Jurkat, Clone E6-1 (cell line): ENCODE measurements at places on chromosomes 5 and 9.

DNA sequence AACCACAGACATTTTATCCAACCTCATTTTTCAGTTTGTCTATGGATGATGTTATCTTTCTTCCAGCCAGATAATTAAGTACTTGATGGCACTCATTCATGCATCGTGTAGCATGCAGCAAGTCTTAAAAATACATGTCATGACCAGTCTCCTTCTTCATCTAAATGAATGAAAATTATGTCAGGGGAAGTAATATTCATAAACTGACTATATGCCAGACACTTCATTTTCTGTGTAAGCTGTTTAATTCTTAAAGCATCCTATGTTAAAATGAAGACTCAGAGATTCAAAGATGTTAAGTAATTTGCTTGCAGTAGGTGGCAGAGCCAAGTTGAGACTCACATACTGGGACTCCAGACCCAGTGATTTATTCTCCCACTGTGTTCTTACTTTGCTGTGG is 181.7 kb upstream of the CD180 start:
- DNase-seq: no peak

DNA sequence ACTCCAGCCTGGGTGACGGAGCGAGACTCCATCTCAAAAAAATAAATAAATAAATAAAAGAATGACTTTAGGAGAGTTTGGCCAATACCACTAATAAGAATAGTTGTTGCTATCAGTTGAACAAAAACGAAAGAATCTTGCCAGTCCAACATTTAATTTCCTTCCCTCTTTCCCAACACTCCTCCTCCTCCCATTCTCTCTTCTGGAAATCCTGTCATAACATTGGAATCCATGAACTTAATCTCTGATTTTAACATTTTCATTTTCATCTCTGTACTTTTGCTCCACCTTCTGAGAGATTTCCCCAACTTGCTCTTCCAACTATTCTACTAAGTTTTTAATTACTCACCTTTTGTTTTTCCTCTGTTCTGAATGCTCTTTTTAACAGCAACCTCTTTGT is 42.8 kb upstream of the CDK20 start:
- no peak for DNase-seq

- no peak for DNase-seq
Measured at GRCh38 chr9:95876138-95876444, 600 bp downstream of the ERCC6L2 start.

- peak; percentile 96 for DNase-seq
Measured at GRCh38 chr5:142432961-142433360, 108.1 kb upstream of the SPRY4 start.

- no peak for DNase-seq
Measured at GRCh38 chr9:126664900-126665643, 51.3 kb downstream of the LMX1B start.

- no peak for DNase-seq
Measured at GRCh38 chr5:179577286-179577960, 27.1 kb downstream of the RUFY1 start.

- no peak for DNase-seq
Measured at GRCh38 chr5:100472091-100472490, 63.1 kb upstream of the FAM174A start.

GRCh38 chr5:139881143-139881733 is 85.6 kb downstream of the PSD2 start:
- DNase-seq: no peak

DNA sequence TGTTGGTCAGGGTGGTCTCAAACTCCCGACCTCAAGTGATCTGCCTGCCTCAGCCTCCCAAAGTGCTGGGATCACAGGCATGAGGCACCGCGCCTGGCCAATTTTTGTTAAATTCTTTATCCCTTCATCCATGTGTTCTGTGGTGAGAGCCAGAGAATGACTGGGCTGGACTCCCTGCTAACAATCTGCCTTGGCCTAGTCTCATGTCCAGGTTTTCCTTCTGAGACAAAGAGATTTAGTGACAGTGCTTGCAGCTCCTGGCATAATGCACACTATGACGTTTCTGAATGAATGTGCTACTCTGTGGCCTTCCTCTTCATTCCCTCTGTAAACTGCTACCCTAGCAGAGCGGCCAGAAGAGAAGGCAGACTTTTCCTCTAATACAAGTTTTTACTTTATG is 79.3 kb downstream of the FOXD1 start:
- DNase-seq: no peak

GRCh38 chr9:1018121-1018520 is 32.0 kb upstream of the DMRT2 start:
- no peak for DNase-seq

DNA sequence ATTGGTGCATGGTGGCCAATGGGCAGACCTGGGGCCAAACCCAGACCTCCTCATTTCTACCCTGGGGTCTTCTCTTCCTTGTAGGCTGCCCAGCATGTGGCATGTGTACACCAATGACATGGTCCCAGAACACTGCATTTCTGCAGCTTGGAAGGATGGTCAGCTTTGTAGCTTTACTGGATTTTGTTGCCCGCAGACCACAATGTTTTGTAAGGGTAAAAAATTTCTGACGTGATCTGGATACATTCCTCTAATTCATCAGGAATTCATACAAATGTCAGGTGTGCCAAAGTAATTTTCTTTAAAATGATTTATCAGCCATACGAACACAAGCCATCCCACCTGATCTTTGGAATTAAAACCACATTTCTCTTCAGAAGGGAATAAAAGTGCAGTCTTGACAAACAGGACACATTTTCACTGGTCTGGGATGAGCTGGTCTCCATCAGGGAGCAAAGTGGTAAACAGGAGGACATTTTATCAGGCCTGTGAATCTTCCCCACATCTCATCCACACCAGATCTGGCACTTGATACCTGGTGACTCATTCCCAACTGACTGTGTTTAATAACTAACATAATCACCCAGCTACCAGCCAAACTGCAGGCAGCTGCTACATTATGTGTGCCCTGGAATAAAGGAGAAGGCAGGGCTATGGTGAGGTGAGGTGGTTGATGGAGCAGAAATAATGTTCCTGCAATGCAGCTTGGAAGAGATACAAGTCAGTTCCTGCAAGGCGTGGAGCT is 103.9 kb downstream of the SPOCK1 start:
- no peak for DNase-seq

DNA sequence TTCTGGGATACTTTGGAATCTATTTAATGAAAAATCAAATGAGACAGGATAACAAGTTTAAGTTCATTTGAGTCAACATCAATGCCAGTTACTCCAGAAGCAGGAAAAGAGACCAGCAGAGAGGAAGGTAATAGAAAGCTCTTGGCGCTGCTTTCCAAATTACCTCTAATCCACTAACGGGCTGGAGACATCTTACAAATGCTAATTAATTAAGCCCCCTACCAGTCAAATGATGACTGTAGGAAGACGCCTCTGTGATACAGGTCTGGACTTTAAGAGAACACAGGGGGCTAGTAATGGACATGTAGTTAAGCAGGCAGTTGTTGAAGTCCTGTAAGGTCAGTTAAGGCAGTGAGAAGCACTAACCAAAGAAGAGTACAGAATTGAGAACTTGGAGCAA is 65.3 kb upstream of the HTR4 start:
- DNase-seq: no peak

DNA sequence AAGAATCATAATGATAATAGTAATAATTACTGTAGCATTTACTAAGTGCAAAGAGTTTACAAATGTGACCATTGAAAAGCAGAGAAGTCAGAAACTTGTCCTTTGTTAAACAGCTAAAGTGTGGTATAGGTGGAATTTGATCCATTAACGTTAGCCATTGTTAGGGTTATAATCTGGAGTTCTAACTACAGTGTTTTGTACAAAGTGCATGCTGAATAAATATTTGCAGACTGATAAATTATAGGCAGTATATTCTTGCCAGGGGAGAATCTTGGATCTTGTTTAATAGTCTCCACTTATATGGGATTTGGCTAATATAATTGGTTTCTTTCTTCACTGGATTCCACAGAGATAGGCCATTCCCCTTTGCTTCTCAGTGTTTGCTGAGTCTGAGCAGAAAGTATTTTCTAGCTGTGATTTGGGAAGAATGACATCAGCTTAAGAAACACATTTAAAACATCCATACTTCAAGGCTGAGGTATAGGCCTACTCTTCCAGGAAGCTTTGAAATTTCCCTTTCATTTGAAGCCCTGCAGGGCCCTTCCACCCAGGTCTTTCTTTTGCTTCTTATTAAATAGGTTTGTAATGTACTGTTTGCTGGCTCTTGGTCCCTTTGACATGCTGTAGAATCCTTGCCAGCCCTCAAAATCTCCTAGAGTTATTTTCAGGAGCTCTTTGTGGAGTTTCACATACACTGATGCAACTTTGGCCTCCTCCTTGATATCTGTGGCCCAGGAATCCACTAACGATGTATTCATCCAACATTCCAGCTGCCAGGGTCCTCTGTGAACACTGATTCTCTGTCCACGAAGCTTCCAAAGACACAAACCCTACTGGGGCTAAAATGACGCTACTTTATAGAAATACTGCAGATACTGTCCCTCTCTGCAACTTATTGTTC is 51.4 kb downstream of the ATP10B start:
- DNase-seq: no peak

GRCh38 chr5:132832612-132833011 is 2.2 kb upstream of the SHROOM1 start:
- DNase-seq: no peak

- DNase-seq: no peak
Measured at GRCh38 chr9:126367616-126368015, 41.0 kb downstream of the MVB12B start.

GRCh38 chr5:68021227-68021626 is 194.3 kb upstream of the PIK3R1 start:
- no peak for DNase-seq

GRCh38 chr5:72293495-72294055 is 26.5 kb downstream of the MRPS27 start:
- DNase-seq: no peak

DNA sequence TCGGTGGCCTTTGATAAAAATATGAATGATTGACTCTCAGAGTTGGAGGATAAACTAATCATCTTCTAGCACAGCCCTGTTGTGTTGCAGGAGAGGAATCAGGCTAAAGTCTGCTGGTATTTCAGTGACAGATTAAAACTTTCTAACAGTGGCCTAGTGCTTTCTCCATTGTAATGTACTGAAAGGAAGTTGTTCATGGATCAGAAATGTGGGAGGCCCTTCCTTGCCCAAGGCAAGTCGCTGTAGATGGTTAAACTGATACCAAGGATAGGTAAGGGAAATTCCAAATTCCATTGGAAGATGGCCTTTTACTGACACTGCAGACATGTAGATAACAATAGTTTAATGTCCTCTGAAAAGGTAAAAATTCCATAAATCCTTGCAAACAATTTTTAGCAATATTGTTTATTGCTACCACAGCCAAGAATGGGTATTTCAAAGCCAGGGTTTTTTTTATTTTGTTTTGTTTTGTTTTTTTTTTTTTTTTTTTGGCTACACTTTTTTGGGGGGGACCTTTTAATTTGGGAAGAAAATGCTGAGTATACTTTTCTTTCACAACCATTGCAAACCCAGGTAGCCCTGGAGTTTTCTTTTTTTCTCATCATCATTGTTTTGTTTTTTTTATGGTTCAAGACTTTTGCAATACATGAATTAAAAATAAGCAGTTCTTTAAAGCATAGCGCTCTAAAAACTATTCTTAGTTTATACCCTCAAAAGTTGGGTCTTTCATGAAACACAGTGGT is 35.5 kb downstream of the WDR36 start:
- DNase-seq: no peak

- DNase-seq: no peak
Measured at GRCh38 chr5:56412601-56413379, 179.7 kb upstream of the ANKRD55 start.

- no peak for DNase-seq
Measured at GRCh38 chr9:117178596-117179375, 236.1 kb downstream of the ASTN2 start.

DNA sequence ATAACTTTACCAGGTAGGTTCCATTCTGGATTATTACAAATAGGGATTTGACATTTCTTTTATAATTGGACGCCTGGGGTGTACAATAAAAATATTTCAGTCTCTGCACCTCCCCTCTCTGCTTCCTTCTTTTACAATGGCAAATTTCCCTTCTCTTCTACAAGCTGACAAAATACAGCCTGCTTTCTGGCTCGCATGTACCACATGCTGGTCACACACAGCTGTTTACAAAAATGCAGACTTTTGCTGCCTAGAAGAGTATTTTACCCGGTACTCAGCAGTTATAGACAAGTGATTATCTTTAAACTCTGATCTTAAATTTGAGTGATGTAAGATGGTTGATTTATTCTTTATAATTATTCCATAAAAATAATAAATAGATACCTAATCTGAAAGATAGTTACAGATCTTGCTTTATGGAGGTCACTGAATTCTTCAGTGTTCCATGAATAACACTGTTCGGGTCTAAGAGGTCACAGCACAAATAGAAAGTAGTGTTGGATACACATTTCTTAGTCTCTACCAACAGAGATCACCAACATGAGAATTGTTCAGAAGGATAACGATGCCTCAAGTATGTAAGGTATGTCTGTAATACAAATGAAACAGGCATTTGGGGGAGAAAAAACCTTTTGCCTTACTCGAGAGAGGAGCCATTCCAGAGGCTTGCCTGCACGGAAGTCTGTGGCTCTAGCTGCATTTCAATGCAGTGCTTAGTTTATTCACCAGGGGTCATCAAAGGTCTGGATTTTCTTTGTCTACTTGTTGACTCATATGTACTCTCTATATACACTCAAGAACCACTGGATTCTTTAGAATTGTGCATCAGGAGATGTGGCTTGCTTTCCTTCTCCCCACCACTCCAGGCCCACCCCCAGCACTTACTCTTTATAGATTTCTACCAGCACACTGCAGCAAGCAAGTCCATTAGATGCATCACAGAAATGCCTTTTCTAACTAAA is 206.6 kb upstream of the RFX3 start:
- DNase-seq: peak; percentile 66

GRCh38 chr9:116039312-116039711 is 114.3 kb upstream of the PAPPA start:
- no peak for DNase-seq

DNA sequence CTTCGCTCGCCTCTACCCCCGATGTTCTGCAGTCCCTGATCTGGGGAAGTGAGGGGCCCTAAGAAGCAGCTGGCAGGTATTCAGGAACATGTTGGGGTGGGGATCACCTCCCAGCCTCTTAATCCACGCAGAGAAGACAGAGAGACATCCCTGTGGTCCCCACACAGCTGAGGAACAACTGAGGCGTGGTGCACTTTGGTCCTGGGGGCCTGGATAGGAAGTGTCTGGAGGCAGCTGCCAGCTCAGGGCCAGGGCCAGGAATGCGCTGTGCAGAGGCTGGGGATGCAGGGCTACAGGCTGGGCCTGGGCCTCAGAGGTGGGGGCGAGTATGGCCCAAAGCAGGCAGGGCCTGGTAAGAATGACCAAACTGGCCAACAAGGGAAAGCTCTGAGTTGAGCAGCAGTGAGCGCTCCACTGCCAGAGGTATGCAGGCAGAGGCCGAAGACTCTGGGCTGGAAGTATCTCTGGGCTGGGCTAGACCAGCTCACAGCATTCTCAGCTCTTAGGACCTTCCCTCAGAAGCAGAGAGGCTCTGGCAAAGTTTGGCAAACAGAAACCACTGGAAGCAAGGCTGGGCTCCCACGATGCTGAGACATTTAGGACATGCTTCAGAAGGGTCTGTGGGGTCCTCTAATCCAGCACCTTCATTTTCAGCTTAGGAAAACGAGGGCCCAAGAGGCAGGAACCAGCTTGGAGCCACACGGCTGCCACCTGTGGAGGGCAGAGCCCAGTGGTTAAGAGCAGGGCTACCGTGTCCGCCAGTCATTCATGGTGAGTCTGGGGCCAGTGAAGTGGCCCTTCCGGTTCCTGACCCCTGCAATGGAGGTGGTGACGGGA is 174.4 kb downstream of the GAPVD1 start:
- DNase-seq: no peak
